ENCODE measurements at places on chromosomes 3 and 15. TPM values are rescaled to one million over a fixed set of nuclear protein-coding genes. Genes with fewer than 3 reads are reported as not detected.

DNA sequence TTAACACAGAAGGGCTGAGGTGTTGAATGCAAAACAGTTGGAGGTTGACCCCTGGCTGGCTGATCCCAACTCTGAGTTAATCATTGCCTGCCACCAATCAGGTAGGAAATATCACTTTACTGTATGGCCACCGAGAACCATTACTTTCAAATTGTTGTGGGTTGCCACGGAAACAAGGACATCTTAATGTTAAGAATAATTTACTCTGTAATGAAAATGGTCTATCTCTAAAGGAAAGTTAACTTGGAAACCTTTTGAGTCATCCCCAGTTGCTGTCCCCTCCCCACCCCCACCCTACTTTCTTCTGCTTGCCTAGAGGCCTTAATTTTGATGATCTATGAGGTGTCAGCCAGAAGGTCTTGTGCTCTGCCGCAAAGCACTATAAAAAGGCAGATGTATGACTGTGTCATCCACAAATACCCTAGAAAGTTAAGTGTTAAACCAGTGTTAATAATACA, 78.7 kb upstream of the SNRK start:
- no peak for DNase-seq

- DNase-seq: no peak
Observed at GRCh38 chr3:50516440-50516871, 13.0 kb upstream of the CACNA2D2 start.

GRCh38 chr3:171379961-171380483, 80.2 kb downstream of the TNIK start:
- no peak for DNase-seq

DNA sequence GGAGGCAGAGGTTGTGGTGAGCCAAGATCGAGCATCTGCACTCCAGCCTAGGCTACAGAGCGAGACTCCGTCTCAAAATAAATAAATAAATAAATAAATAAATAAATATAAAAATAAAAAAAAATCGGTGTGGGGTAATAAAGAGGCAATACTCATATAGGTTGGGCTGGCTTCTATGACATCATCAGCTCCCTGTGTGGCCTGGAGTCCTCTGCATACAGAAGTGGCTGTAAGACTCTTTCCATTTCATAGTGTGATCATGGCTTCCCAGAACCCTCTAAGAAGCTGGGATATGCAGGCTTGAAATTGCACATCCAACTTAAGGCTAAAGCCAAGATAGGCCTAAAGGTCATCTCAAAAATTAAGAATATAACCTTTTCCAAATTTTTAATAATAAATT, 101.6 kb downstream of the ZIC4 start:
- DNase-seq: no peak

Gene GNAI2
- 115 TPM for total RNA-seq

All from left lobe of liver (tissue), 2 donors.